Memory B cell (primary cell): ENCODE measurements at places on chromosomes 4 and X.

DNA sequence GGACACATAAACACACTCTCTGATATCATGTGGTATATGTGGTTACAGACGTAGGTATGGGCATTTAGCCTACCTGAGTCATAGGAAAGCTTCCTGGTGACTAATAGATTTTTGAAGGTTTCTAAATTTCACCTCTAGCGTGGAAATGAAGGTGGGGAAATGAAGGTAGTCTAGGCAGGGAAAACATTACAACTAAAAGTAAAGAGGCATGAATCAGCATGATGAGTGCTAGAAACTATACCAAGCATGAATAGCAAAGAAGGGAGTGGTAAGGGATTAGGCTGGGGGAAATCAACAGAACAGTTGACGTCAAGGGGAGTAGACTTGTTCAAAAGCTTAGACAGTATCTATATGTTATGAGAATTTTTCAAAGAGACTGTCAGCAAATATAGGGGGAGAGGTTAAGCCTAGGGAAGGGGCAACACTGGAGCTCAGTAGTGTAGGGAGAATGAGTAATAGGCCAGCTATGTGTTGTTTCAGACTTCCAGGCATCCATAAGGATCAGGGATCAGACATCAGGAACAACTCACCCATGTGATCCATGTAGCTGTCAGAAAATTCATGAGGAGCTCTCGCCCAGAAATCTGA is 279.3 kb upstream of the DIPK2B start:
- H3K36me3 ChIP-seq = no peaks in the 10 kb centered on the region
- DNase-seq = no peak
- H3K27me3 ChIP-seq = peaks cover 5% of the 10 kb centered on the region
- no peak overlapping the region for H3K4me3 ChIP-seq
- H3K4me1 ChIP-seq = no peaks in the 10 kb centered on the region
- H3K27ac ChIP-seq = no peak overlapping the region

- no peak overlapping the region for H3K4me3 ChIP-seq
- no peaks in the 10 kb centered on the region for H3K36me3 ChIP-seq
- no peaks in the 10 kb centered on the region for H3K4me1 ChIP-seq
- H3K27ac ChIP-seq = no peak overlapping the region
- DNase-seq = no peak
Measured at GRCh38 chr4:104025251-104025650, 305.5 kb upstream of the TACR3 start.

GRCh38 chrX:39613997-39614679 is 483.6 kb downstream of the BCOR start:
- peak overlapping the region; percentile 37 for H3K27ac ChIP-seq
- DNase-seq = no peak
- no peaks in the 10 kb centered on the region for H3K36me3 ChIP-seq
- H3K27me3 ChIP-seq = peaks cover 32% of the 10 kb centered on the region

GRCh38 chr4:81827577-81828202 is 356.0 kb upstream of the RASGEF1B start:
- peaks cover 2% of the 10 kb centered on the region for H3K4me1 ChIP-seq
- no peak for DNase-seq
- peaks cover 4% of the 10 kb centered on the region for H3K27me3 ChIP-seq
- H3K27ac ChIP-seq = no peak overlapping the region
- no peak overlapping the region for H3K4me3 ChIP-seq

DNA sequence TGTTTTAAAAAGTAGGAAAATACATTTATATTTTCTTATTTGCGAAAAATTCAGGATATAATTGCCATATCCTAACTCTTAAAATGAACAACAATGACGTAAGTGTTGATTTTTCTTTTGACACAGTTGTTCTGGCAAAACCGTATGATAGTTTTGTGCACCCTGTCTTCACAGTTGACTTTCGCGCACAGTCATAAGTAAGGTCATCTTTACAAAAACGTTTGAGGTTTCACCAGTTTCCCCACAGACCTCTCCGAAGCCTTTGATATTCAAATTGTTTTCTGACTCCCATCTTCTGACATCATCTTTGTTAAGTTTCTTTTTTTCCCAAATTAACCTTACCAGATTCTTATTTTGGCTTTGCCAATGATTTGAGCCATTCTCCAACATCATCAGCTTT is 48.1 kb upstream of the ATXN3L start:
- H3K4me3 ChIP-seq = no peak overlapping the region
- no peak for DNase-seq
- no peaks in the 10 kb centered on the region for H3K36me3 ChIP-seq
- peaks cover 1% of the 10 kb centered on the region for H3K4me1 ChIP-seq
- no peaks in the 10 kb centered on the region for H3K27me3 ChIP-seq

DNA sequence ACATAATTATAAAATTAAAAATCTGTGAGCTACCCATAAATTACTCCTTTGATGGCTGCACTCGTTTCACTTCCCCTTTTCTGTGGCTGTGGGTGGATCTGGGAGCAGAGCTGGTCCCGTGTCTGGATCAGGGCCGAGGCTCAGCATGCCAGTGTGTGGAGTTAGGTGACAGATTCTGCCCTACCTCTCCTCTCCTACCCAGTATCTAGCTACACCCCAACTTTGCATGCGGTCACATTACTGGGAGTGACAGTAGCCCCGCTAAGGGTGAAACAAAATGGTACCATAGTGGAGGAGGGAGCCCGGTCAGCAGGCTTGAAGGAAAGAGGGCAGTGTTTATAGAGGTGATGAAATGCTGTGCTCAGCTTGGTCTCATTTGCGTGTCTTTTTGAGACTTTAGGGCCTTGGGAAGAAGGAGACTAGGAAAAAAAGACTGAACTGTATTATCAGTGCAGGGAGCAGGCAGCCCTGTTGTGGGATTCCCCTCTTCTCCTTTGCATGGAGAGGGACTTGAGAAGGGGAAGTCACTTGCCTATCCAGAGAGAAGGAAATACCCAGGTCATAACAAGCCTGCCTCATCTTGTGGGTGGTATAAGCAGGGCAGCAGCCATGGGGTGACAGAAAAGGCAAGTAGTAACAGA is 48.4 kb downstream of the ARHGAP10 start:
- H3K36me3 ChIP-seq = no peaks in the 10 kb centered on the region
- no peak for DNase-seq
- H3K27ac ChIP-seq = no peak overlapping the region
- H3K27me3 ChIP-seq = peaks cover 14% of the 10 kb centered on the region
- H3K4me1 ChIP-seq = peaks cover 11% of the 10 kb centered on the region

GRCh38 chrX:19133231-19133630 is 11.0 kb upstream of the ADGRG2 start:
- H3K27me3 ChIP-seq = peaks cover 2% of the 10 kb centered on the region
- no peaks in the 10 kb centered on the region for H3K36me3 ChIP-seq
- H3K27ac ChIP-seq = no peak overlapping the region
- H3K4me1 ChIP-seq = no peaks in the 10 kb centered on the region

GRCh38 chrX:9701790-9702189 is 63.9 kb downstream of the GPR143 start:
- peaks cover 18% of the 10 kb centered on the region for H3K36me3 ChIP-seq
- no peak overlapping the region for H3K4me3 ChIP-seq
- DNase-seq = no peak
- H3K27ac ChIP-seq = no peak overlapping the region
- H3K4me1 ChIP-seq = no peaks in the 10 kb centered on the region
- no peaks in the 10 kb centered on the region for H3K27me3 ChIP-seq
